AG04449 (cell line): ENCODE measurements at places on chromosomes 3 and 15.

GRCh38 chr15:92059036-92059970 lies 205.8 kb downstream of the SLCO3A1 start:
- no peak for DNase-seq

DNA sequence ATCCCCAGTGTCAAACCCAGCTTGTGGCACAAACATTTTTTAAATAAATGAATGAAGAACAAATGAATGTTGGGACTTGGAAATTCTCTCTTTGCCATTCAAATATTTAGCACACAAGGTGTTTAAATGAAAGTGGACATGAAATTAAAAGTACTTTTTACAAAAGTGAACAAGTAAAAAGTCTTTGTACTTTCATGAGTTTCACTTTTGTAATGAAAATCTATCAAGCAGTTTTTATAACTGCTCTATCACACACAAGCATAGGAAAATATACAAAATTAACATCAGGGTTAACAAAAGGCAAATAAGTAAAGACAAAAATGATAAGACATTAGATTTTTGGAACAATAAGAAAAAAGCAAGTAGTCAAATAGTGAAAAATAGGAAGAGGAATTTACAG lies 83.9 kb upstream of the ARL6 start:
- no peak for DNase-seq

GRCh38 chr3:99674086-99674789 lies 35.8 kb downstream of the COL8A1 start:
- no peak for DNase-seq

GRCh38 chr3:127911421-127911931 lies 3.6 kb upstream of the KBTBD12 start:
- DNase-seq = no peak

- DNase-seq = no peak
These were observed 42.0 kb downstream of the THBS1 start for GRCh38 chr15:39622660-39623516.

- DNase-seq = no peak
These were observed 4.4 kb downstream of the PCOLCE2 start for GRCh38 chr3:142884531-142884930.

- DNase-seq = no peak
These were observed 34.9 kb upstream of the CMC1 start for GRCh38 chr3:28206479-28206878.

DNA sequence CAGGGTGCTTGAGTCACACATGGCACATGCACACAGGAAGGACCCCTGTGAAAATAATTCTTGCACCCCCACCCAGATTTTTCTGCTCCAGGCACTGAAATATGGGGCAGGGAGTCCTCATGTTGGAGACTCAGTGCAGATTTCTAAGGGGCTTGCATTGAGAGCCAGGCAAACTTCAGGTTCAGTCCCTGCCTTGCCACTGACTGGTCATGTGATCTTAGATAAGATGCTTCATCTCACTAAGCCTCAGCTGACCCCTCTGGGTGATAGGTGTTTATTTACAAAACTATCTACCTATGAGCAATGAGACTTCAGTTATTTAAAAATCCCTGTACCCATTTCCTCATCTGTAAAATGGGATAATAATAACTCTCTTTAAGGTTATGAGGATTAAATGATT lies 30.1 kb upstream of the C3orf80 start:
- no peak for DNase-seq

GRCh38 chr15:38530113-38530512 lies 34.5 kb downstream of the RASGRP1 start:
- no peak for DNase-seq

DNA sequence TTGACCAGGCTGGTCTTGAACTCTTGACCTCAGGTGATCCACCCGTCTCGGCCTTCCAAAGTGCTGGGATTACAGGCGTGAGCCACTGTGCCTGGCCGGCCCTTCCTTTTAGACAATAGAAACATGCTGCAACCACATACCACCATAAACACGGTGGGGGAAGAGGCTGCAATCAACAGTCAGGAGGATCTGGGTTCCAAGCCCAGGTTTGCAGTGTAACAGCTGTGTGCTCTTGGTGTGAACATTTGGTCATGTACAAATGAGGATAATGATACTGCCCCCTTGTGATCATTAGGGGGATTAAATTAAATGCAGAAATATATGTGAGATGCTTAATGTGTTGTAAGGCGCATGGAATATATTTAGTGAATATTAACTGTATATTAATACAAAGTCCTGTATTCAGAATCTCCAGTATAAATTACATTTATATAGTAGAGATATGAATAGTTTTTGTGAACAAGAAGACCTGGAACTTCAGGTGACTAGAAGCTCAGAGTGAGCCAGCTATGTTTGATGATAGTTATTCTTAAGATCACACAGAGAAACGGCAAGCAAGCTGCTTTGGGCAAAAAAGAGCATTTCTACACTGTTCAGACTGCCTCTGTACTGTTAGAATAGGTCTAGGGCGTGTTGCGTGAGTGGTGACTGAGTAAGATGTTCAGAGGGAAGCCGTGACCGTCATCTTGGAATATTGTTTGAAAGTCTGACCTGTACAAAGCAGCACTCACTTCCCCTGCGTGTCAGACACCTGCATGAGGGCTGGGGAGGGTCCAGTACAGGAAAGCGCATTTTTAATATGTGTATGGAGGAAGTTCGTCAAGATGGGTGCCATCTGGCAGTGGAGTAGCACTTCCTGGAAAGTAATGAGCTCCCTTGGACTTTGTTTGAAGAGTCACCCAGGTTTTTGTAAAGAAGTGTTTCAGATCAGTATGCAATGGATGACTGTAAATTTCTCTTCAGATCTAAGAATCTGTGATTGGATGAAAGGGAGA lies 125.8 kb downstream of the PGPEP1L start:
- no peak for DNase-seq

DNA sequence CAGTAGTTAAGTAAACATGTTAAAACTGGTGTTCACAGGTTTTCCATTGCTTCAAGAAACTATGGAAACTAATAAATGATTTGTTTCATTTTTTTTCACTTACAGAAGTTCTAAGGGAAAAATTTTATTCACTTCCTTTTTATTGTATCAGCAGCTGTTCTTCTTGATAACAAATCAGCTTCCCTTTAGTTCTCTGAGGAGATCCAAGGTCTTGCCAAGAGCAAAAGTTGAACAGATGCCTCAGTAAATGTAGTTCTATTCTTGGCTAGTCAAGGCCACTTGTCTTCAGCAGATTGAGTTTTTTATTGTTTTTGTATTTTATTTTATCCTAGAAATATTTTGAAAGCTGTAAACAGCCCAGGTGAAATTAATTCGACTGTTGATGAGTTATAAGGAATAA lies 41.8 kb downstream of the KCNH8 start:
- DNase-seq = no peak
